ENCODE measurements at places on chromosomes 1 and 21.

DNA sequence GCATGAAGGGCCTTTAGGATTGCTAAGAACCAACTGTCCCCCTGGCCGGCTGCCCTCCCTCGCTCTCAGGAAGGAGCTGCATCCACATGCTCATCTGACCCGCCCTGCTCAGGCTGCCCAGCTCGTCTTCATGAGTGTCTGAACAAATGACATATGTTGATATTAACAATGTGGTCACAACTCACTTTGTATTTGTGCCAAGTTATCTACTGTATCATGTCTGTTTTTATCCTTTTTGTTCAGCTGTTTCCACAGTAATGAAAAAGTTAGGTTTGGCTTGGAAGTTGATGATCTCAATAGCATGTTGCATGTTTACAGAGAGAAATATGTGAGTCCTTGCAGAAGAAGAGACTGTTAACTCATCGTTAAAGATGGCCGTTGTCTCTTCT, 75.1 kb downstream of the PHTF1 start:
- no peak for DNase-seq

GRCh38 chr1:231628207-231628876, 1.8 kb downstream of the DISC1 start:
- no peak for DNase-seq

DNA sequence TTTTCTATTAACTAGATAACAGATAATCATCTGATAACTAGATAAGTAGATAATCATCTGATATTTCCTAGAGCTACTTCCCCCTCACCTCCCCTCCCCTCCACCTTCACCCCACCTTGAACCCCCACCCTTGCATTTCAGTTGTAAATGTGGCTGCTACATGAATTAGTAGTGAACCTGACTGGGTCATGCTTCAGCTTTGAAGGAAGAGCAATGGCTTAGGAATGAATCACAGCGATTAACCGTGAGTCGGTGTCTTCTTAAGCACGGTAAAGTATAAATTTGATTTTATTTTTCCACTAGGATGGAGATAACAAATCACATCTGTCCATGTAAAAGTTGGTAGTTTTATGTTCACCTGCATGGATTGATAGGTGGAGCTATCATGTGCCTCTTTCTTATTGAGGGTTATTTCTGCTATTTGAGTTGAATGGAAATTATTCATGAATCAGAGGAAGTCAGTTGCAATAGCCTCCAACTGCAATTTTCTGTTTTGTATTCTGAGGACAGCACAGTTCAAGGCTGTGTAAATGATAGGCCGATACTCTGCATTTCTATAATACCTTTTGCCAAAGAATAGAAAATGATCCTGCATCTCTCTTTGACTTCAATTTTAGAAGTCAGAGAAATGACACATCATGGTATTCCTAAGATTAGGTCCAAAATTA, 235.0 kb downstream of the PTGER3 start:
- no peak for DNase-seq

GRCh38 chr21:37799211-37800056, 116.8 kb downstream of the KCNJ6 start:
- no peak for DNase-seq

DNA sequence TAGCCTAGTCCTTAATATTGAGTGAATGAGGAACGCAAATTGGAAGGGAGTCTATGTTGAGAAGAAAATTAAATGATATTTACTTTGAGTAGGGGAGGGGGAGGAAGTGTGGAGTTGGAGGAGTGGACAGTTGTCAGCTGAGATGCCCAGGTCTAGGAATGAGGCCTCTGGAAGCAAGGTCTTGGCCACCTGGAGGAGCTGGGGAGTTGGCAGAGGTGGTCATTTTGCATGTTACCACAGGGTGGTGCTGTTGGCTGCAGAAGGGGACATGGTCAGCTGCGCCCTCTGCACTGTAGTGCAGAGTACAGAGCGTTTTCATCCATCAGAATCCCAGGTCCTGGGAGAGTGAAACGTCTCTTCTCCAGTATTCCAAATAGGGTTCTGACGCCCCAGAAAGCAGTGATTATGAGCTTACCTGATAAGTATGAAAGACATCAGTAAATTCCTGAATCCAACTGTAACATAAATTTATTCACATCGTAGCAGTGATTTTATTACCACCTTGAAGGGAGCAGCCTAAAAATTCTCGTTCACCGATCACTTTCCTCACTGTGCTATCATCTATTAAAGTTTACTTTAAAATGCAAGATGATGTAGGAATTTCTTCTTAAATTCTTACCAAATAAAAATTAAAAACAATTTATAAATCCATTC, 13.8 kb downstream of the PARK7 start:
- peak; percentile 81 for DNase-seq

GRCh38 chr1:11321656-11322491, 48.9 kb downstream of the UBIAD1 start:
- DNase-seq: no peak

DNA sequence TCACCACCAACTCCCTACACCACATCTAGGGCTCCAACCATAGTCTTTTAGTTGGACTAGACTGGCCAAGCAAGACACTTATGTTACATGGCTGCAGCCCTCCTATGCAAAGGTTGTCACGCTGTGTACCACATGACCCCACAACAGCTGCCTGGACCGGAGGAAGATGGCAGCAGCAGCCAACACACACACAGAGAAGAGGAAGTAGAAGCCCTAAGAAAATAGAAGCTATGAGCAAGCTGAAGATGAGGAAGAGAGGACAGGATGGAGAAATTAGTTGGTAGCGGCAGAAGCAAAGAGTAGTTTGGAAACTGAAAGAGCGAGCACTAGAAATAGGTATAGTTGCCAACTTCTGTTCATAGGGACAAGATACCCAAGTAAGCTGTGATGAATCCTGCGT, 60.8 kb upstream of the RALGPS2 start:
- peak; percentile 28 for DNase-seq

DNA sequence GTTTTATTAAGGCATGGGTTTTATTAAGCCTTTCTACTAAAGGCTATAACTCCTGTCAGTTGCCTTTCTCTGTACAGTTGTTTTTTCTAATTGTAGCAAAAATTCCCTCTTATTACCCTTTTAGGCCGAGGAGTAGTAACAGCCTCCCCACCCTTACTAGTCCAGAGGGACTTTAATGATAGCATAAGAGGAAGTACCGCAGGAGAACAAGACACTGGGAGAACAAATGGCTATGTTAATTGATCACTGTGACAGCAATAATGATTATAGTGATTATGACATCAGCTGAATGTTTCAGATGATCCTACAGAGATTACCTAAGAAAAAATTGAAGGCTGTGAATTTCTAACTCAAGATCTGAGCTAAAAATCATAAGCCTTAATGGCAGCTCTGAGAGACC, 383.0 kb upstream of the PTBP2 start:
- DNase-seq: no peak

- DNase-seq: peak; percentile 18
Measured at GRCh38 chr1:161133220-161133740, 813 bp upstream of the DEDD start.

- DNase-seq: no peak
Measured at GRCh38 chr1:208565756-208566440, 321.7 kb upstream of the PLXNA2 start.

DNA sequence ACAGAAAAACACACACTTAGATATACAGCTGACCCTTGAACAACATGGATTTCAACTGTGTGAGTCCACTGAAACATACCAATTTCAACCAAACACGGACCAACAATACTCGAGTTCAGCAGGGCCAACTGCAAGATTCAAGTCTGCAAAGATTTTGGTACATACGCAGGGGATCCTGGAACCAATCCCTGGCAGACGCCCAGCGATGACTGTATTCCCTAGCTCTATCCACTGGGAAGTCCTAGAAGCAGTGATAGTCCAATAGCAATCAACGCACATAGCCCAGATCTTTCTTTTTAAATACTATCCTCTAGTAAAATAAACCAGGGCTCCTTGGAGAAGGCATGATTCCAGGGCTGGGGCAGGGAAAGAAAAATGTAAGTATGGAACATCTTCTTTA, 9.0 kb downstream of the DDX59 start:
- no peak for DNase-seq

- DNase-seq: no peak
Measured at GRCh38 chr1:167927046-167927754, 9.3 kb upstream of the DCAF6 start.
